Stimulated activated CD8-positive, alpha-beta memory T cell treated with anti-CD3 and anti-CD28 coated beads, Interleukin-7, amount 100 ng/mL, for 1 hour (primary cell): ENCODE measurements at places on chromosomes 7 and 10.

GRCh38 chr7:130966246-130967009, 232.4 kb upstream of the KLF14 start:
- DNase-seq: no peak

DNA sequence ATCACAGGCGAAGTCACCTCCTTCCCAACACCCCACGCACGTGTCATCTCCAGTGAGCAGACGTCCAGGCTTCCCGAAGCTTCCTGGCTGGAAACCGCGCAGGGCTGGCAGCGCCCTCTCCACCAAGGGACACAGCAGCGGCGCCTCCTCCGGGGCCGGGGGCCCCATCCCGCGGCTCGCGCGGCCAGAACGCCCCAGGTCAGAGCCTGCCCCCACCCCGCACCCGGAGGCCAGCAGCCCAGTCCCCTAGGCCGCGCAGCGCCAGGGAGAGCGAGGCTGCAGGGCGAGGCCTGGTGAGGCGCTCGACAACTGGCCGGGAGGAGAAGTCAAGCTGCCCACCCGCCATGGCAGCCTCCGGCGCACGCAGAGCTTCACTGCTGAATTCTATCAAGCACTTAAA, 247.0 kb downstream of the SEMA3D start:
- DNase-seq: no peak

DNA sequence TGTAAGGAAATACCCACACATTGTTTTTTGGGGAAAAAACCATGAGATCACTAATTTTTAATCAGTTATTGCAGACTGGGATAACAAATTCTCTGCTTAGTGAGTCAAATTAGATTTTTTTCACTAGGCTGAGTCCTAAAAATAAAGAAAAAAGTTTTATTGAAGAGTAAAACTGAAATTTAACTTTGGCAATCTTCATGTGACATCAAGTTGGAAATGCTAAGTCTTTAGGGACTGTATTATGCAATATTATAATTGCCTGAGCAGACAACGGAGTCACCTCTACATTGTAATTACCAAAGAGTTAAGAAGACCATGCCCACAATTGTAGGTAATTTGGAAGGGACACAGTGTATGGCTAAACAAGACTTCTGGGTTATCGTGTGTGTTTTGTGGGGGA, 2.2 kb upstream of the CLEC5A start:
- DNase-seq: no peak

GRCh38 chr7:41881331-41882130, 178.6 kb upstream of the INHBA start:
- peak; percentile 45 for DNase-seq

- DNase-seq: no peak
These were observed 172.6 kb upstream of the KLF14 start for GRCh38 chr7:130906575-130906974.

DNA sequence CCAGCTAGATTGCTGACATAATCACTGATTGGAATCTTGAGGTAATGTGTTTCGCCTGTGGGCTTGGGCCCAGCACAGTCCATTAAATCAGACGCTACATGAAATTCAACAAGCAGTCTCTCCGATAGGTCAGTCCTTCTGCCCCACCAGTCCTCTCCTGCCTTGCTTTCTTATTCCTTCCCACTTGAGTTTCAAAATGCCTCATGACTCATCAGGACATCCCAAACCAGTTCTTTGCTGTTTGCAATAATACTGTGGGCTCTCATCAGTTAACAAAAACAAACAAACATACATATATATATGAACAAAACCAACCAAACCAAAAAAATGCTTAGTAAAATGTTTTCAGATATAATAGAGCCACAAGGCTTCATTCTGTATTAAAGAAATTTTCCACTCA, 599.0 kb downstream of the SORCS1 start:
- no peak for DNase-seq

DNA sequence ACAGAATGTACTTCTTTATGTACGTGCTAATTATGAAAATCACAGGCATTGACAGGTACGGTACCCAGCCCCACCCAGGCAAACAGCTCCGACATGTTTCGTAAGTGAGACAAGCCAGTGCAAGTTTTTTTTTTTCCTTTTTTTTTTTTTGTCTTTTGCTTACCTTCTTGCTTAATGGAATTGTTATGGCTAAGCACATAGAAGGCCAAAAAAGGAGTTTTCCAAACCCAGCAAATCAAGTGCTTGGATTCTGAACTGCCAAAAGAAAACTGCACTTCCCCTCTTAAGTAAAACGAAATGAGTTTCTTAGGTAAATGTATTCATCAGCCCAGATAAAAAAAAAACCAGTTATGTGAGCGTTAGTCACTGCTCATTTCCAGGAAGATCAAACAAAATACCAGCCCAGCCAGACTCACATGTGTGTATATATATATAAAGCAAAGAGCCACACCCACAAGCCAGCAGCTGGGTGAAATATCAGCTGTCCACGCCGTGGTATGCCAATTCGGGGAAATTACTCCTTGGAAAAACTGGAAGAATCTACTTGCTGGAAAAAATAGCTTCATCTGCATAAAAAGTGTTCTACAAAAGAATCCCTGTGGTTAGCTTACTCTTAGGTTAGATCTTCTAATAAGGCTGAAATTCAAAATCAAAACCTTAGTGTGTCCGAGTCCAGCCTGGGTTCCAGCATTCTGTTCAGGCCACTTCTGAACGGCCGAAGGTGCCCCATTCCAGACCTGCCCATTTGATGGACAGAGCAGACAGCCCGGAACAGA, 8.0 kb downstream of the KLF6 start:
- DNase-seq: no peak
